ENCODE measurements at places on chromosomes 7 and 10.

DNA sequence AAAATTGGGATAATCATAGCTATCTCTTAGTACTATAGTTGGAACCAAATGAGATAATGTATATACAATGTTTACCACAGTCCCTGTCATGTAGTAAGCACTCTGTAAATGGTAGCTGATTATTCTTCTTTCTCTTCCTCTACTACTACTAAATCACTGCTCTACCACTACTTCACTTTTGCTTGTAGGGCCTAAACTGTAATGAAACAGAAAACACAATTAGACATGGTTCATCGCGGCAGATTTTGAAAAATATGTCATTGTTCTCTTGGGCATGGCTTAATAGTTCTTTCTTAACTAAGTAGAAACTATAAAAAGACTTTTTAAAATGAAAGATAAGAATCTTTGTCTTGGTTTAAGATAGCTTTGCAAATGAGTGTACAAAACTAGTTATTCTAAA is 34.9 kb downstream of the R3HCC1L start:
- no peak for DNase-seq

- no peak for DNase-seq
Measured at GRCh38 chr10:124892905-124893304, 49.0 kb upstream of the ZRANB1 start.

GRCh38 chr10:36441557-36441956 is 683.8 kb upstream of the ANKRD30A start:
- DNase-seq, result no peak

DNA sequence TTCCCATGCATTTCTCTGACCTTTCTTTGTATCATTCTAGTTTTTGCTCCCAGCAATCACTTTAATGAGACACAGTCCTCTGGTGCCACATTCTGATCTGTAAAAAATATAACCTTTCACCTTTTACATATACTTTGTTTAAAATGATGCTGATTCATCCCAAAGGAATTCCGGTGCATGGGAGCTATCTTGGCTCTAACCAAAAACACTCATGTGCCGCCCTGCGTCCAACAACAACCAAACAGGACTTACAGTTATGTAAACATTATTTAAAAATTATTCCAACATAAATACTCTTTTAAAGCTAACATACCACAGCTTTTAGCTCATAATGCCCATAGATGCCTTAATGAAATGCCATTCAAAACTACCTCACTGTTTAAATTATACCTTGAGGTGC is 7.7 kb upstream of the OPALIN start:
- no peak for DNase-seq

- DNase-seq, result no peak
Measured at GRCh38 chr7:123237-123636, 69.1 kb upstream of the FAM20C start.

DNA sequence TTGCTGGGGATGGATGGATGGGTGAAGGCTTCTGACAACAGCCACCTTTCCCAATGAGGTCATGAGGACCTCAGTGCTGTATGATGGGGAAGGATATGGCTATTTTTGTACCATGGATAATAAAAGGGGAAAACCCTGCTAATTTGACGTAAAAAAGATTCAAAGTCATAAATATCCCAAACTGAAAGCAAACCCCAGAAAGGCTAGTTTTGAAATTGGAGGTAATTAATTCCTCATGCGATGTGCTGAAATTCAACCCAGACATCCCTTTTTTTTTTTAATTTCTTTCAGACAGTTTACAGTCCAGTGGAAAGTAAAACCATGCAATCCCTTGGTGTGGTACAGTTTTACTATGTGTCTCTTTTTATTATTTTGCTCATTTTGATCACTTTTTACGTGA is 254.5 kb upstream of the BMPER start:
- no peak for DNase-seq

DNA sequence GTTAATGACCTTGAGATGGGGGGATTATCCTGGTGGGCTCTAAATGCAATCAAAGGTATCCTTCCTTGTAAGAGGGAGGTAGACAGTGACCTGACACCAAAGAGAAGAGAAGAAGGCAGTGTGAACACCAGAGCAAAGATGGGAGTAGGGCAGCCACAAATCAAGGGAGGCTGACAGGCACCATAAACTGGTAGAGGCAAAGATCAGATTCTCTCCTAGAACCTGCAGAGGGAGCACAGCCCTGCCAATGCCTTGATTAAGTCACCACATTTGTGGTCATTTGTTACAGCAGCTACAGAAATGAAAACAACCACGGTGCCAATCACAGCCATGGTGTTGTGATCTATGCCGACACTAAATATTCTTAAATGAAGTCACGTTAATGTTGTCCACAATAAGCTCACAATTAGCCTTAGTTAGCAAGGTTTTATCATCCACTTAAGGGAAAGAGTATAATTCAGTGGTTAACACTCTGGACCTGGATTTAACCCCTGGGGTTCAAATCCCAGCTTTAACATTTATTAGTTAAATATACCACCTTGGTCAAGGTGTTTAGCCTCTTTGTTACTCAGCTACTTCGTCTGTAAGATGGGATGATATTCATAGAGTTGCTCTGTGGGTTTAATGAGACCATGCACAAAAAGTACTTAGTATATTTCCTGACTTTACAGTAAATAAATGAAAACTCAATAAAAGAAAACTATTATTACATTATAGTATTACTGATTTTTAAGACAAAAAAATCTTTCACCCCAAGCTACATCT is 70.8 kb downstream of the SGMS1 start:
- DNase-seq, result no peak

GRCh38 chr10:11025978-11026377 is 8.3 kb downstream of the CELF2 start:
- no peak for DNase-seq

DNA sequence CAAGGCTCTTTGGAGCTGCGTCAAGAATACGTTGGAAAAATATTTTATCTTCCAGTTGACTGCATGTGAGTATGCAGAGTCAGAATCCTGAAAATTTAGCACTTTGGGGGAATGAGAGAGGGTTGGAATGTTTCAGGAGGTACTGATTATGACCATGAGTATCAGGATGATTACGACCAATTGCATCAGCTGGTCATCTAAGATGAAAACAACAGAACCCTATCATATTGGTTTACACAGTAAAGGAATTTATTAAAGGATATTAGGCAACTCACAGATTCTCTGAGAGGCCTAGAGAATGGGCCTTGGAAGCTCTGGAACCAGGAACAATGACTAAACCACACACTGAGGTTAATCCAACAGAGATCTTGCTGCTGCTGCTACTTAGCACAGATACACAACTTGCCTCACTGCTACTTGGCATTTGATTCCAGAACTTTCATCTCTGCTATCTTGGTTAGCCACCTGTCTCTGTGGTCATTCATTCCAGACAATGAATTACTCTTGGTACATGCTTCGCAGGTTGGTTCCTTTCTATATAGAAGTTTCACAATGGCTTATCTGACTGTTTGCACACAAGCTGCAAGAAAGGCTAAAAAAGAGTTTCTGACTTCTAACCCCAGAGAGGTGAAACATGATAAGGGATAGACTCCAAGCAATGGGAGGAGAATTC is 68.0 kb upstream of the CTTNBP2 start:
- no peak for DNase-seq

DNA sequence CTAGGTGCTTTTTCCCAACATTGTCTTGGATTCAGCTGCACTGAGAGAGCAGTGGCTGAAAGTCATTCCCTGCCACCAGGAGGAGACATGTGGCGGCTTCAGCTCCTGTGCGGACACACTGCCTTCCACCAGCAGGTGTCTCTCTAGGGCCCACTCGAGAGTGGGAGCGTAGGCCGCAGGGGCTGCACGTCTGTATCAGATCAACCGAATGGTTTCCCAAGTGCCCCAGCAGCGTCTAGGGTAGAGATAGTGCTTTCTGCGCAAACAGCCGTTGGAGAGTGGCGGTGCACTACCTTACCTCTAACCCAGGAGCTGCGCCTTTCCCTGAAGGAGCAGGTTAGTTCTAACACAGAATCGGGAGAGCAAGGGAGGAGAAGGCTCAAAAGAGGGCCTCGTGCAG is 31.7 kb downstream of the PAPOLB start:
- DNase-seq, result peak; percentile 64

DNA sequence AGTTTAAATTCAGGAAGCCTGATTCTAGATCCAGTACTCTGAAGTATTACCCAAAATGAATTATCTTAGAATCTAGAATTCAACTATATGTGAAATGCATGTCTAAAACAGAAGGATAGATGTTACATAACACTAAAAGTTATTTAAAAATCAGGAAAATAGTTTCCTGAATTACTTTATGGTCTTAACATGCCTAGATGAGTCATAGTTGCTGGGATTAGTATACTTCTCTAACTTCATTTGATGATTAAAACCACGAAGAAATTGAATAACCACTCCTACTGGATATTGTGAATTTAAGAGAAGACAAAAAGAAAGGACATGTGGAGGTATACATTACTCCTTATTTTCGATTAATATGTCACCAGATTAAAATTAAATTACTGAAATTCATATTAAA is 65.5 kb downstream of the ATAD1 start:
- no peak for DNase-seq

GRCh38 chr10:2948127-2948854 is 119.1 kb upstream of the PFKP start:
- DNase-seq, result no peak

DNA sequence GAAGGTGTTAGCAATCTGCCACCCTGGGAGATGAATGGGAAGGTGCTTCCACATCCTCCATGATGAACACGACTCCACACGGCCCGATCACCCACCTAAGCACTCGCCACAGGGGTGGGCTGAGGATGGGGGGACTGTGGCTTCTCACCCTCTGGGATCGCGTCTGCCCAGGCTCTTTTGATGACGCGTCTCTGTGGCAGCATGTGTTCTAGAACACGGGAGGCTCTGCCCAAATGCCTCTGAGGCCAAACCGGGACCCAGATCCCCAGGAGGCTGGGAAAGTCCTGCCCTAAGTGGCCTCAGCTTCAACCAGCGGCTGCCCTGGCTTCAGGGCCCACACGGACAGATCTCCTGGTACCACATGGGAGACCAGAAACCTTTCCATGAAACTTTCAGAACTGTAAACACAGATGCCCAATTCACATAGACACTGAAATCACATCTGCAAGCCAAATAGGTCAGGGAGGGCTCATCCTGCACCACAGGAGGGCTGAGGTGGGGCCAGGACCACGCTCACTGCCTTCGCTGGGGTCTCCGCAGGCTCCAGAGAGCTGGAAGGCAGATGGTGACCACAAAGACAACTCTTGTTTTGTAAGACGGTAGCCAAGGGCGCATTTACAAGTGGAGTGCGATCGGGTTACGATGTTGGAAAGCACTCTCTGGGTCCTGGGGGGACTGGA is 200.6 kb downstream of the PTPRN2 start:
- DNase-seq, result no peak

GRCh38 chr10:29257784-29258135 is 31.1 kb upstream of the LYZL1 start:
- DNase-seq, result no peak

- DNase-seq, result no peak
Measured at GRCh38 chr10:44994752-44995530, 5.8 kb upstream of the ZNF22 start.

- DNase-seq, result no peak
Measured at GRCh38 chr10:96951954-96952353, 119.9 kb downstream of the LCOR start.

GRCh38 chr10:2633630-2634029 is 433.7 kb upstream of the PFKP start:
- DNase-seq, result no peak

DNA sequence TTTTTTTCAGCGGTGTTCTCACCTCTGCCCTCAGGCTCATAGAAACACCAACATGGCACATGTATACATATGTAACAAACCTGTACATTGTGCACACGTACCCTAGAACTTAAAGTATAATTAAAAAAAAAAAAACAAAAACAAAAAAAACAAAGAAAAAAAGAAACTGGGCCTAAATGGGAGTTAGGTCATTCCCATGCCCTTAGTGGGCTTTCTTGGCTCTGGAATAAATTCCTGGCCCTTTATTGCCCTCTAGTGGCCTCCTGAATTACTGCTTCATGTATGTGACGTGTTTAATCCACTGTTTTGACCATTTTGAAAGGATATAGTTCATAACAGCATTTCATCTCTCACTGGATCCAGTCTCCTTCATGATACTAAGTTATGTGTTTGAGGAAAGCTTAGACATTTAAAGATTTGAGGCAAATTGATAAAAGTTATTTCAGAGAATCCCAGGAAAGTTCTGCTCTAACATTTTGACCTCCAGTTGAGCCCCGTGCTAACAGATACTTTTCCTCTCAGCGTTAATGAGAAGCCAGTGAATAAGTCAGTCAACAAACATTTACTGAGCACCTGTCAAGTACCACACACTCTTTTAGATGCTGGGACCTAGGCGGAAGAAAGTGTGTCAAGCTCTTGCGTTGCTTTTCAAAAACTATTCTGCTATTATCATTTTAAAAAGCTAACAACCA is 54.7 kb upstream of the SYPL1 start:
- no peak for DNase-seq

DNA sequence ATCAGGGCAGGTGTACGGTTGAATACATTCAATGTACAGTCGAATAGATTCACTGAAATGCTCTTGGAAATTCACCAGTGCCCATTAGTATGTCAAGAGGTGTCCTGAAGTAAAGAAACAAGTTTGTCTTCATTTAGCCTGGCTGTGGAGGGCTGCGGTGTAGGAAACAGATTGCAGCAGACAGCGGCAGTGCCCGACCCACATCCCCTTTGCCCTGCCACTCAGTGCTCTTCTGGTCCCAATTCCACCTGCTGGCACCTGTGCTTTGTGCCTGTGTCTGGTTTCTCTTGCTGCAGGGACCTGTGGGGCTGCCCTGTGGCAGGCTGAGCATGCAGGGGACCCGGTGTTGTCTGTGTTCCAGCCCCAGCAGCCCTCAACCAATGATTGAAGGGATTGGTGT is 183.7 kb downstream of the RPS24 start:
- DNase-seq, result no peak

- no peak for DNase-seq
Measured at GRCh38 chr10:4147245-4147644, 362.2 kb upstream of the KLF6 start.

DNA sequence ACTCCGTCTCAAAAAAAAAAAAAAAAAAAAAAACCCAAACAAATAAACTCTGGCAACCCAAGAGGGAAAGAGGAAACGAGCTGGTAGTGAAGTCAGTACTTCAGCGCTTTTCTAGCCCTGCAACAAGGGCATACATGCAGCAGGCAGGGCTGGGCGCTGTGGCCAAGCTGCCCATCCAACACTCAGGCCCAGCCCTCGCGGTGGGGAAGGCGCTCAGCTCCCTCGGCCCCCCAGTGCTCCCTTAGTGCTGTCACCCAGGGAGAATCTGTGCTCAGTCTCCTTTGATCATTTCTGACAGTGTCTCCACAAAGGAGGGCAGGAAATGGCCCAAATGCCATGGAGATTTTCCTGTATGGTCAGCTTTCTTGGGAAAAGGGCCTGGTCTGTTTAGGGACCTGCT is 97.2 kb downstream of the SMURF1 start:
- no peak for DNase-seq

DNA sequence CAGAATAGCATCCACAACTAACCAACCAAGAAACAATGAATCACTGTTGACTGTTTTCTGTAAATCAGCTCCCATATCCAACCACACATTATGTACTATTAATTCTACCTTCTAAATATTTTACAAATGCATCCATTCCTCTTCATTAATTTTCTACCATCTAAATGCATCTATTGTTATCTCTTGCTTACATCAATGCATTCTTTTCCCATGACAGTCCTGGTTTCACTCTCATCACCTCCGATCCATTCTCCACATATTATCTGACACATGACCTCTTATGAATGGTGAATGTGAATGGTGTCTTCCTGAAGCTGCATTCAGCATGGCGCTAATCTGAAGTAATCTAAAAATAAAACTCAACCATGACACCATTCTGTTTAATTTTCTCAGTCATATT is 153.8 kb upstream of the CALCR start:
- DNase-seq, result no peak
